Activated T-helper 2 cell treated with anti-CD3 and anti-CD28 coated beads, Interferon-gamma antibody, Interleukin-2, Interleukin-4, amounts not matched to agents 10 μg/mL and 5 μg/mL and 100 μg/mL, durations not matched to agents 14 hours and 24 hours and 36 hours (primary cell): ENCODE measurements at places on chromosomes 2 and 18. TPM values are rescaled to one million over a fixed set of nuclear protein-coding genes. Genes with fewer than 3 reads are reported as not detected.

- no peaks in the 10 kb centered on the region for H3K27me3 ChIP-seq
- H3K4me3 ChIP-seq, result no peak overlapping the region
- H3K27ac ChIP-seq, result no peak overlapping the region
- H3K36me3 ChIP-seq, result no peaks in the 10 kb centered on the region
These were observed 344.9 kb downstream of the CYRIA start for GRCh38 chr2:16320716-16321115.

DNA sequence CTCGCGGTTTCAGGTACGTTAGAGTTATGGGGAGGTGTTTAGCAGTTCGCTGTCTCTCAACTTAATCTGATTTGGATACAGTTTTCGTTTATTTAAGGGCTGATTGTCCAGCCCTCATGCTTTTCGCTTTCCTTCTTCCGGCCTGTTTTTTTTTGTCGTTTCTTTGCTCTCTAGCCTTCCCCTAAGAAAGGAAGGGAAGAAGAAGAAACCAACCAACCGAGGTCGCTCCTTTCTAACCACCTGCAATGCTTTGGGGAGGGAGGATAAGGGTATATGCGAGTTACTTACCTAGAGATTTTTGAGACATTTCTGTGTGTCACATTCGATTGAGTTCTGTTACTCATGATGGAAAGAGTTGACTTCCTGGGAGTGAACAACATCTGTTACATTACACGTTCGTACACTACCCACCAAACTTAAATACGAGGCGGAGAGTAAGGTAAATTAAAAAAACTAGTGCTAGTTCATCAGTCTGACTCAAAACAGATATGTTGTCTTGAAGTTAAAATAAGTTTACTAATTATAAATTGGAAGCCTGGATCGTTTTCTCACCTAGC, 918 bp downstream of the EIF5B start:
- H3K36me3 ChIP-seq, result peaks cover 3% of the 10 kb centered on the region
- H3K27me3 ChIP-seq, result no peaks in the 10 kb centered on the region
- peaks cover 29% of the 10 kb centered on the region for H3K4me1 ChIP-seq
- H3K27ac ChIP-seq, result no peak overlapping the region
- DNase-seq, result no peak

- H3K27ac ChIP-seq, result no peak overlapping the region
- no peaks in the 10 kb centered on the region for H3K36me3 ChIP-seq
- no peaks in the 10 kb centered on the region for H3K27me3 ChIP-seq
- H3K4me3 ChIP-seq, result no peak overlapping the region
- peak; percentile 6 for DNase-seq
These were observed 192.5 kb downstream of the NDUFA10 start for GRCh38 chr2:239832490-239833268.

Gene FIGN
- total RNA-seq, result not detected in 2 replicates

- peaks cover 2% of the 10 kb centered on the region for H3K27me3 ChIP-seq
- H3K27ac ChIP-seq, result no peak overlapping the region
- H3K36me3 ChIP-seq, result no peaks in the 10 kb centered on the region
- DNase-seq, result no peak
- H3K4me3 ChIP-seq, result no peak overlapping the region
These were observed 39.4 kb downstream of the SH2D6 start for GRCh38 chr2:85457877-85458316.
